Renal cortex interstitium (tissue), 15 donors: ENCODE measurements at places on chromosomes 3 and 15. TPM values are rescaled to one million over a fixed set of nuclear protein-coding genes. Genes with fewer than 3 reads are reported as not detected.

DNA sequence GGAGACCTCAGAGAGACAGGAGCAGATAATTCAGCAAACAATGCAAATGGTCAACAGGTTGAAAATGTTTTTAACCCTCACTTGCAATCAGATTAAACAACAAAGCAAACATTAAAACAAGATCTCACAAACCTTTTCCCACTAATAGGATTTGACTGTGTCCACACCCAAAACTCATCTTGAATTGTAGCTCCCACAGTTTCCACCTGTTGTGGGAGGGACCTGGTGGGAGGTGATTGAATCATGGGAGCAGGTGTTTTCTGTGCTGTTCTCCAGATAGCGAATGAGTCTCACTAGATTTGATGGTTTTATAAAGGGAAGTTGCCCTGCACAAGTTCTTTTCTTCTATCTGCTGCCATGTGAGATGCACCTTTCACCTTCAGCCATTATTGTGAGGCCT, 1.3 kb upstream of the LYSMD4 start:
- DNase-seq, result no peak

DNA sequence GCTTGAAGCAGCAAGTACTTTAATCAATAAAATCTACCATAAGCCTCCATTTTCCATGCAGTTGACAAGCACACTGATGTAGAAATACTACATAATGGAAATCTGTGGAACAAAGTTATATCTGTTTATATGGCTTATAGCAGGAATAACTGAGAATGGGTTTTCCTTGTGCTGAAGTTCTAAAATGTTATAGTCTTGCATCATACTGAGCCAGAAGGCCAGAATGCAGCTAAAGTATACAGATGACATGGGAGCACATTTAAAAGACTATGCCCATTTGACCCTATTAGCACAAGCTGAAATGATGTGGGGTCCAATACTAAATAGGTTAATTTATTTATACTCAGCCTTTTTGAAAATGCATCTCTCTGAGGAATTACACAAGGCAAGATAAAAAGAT, 25.1 kb downstream of the SLC24A5 start:
- DNase-seq, result no peak

DNA sequence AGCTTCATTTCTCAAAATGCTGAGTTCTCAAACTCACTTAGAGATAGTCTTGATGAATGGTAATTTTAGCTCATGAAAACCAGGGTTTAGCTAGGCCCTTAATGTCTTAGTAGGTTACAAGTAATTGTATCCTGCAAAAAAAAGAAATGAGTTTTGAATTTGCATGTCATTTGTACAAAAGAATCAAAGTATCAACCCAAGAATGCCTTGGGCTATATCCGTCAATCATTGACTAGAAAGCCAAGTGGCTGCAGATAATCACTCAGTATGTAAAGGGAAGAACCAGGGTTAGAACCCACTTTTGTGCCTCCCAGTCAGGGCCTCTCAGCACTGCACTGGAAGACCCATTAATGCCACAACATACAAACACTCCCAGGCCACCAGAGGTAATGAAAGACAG, 427.6 kb upstream of the MDFIC2 start:
- DNase-seq, result no peak

ESYT3 gene
- 1.9 TPM for polyA plus RNA-seq

SLC6A20 gene
- polyA plus RNA-seq, result 0.33 TPM

DNA sequence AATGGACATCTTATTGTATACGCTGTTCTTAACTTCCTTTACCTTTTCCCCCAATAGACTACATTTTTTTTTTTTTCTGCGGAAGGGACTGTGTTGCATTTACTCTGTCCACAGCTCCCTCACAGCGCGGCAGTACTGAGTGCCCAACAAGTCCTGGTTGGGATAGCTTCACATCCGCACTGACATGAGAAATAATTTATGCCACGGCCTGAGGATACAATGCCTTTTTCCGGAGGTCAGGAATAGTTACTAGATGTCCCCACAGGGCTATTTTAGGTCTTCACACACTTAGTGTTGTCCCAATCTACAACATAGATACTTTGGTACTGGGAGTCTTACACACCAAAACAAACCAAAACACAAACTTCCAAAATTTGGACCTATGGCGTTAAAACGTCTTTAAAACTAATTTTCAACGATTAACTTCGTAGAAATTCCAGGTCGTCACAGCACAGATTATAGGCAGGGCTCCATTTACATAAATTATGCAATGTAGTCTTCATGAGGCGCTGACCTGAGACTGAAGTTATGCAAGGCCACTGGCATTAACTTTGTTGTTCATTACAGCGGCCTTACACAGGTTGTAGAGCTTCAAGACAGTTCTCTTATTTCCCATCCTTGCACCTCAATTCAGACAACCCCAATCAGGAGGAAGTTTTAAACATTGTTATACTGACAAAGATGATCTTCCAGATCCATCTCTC, 989 bp upstream of the PPIB start:
- DNase-seq, result no peak

- no peak for DNase-seq
Observed at GRCh38 chr3:53236112-53236841, 19.5 kb downstream of the TKT start.

- DNase-seq, result no peak
Observed at GRCh38 chr15:89299896-89300295, 34.7 kb downstream of the POLG start.
